T47D (cell line): ENCODE measurements at places on chromosomes 6 and 20.

GRCh38 chr6:10386220-10386619, 28.7 kb downstream of the TFAP2A start:
- no peak for DNase-seq

- no peak for DNase-seq
Observed at GRCh38 chr6:16223362-16223761, 15.0 kb upstream of the GMPR start.

DNA sequence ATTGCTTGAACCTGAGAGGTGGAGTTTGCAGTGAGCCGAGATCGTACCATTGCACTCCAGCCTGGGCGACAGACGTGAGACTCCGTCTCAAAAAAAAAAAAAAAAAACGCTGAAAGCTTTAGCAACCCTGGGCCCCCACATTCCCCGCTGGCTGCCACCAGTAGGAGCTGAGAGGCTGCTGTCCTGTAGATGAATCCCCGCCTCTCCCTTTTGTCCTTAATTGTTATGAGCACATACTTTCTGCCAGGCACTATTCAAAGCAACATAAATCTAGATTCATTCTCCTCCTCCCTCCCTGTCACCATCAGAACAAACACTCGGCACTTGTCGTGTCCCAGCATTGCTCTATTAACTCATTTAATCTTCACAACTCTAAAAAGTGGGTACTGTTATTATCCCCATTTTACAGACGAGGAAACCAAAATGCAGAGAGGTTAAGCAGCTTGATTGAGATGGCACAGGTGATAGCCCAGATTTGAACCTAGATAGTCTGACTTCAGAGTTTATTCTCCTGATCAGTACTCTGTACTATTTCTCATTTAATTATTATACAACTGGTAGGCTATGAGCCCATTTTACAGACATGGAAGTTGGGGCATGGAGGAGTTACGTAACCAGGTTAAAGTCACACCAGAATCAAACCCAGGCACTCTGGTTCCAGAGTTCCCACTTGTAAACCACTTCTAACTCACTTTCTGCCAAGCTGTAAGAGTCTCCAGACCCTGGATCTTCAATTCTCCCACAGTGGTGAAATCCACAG, 97.4 kb downstream of the EYA2 start:
- DNase-seq: no peak

DNA sequence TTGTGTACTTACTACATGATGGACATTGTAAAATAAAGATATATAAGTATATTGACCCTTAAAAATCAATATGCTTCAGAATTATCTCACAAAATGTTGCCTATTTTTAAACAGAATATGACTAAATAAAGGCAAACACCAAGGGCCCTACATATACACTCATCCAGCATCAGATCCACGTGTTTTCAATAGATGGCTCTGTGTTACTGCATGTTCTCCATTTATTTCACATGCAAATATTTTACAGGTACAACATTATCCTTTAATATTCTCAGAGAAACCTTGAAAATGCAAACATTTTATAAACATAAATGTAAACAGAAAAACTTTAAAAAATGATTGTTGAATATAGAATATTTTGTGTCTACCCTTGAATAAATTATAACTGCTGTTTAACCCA, 2.9 kb upstream of the KHDRBS2 start:
- DNase-seq: no peak

- no peak for DNase-seq
Observed at GRCh38 chr6:70394518-70395300, 18.6 kb upstream of the FAM135A start.

DNA sequence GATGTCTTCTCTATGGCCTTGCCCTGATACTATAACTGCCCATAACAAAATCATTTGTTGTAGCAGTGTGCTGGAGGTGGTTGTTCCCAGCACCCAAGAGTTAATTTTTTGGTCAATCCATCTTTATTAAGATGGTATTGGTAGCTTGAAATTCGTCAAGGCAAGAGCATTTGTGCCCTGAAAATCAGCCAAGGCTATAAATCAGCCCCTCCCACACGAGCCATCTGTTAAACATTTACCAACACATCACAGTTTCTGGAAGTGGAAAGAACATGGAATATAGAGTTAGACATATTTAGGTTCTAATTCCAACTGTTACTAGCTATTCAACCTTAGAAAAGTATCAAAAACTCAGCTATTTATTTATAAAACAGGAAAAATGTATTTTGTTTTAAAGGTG, 888.4 kb upstream of the GJE1 start:
- DNase-seq: no peak

- peak; percentile 56 for DNase-seq
Observed at GRCh38 chr6:114747995-114748625, 405.3 kb upstream of the HS3ST5 start.

DNA sequence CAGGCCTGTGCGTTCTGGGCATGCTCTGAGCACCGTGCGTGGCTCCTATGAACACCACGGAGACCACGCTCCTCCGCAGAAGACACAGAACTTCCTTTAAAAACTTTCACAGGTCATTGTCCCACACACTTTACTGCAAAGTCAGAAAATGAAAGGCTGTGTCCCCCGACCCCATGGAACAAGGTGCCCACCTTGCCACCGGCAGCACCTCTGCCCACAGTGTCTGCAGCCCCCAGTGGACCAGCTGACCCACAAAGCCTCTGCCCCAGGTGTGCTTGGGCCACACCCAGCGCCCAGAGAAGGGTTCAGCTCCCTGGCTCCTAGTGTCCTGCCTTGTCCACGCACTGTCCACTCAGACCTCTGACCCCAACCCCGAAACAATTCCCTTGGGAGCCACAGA, 8.7 kb downstream of the TAF4 start:
- no peak for DNase-seq

DNA sequence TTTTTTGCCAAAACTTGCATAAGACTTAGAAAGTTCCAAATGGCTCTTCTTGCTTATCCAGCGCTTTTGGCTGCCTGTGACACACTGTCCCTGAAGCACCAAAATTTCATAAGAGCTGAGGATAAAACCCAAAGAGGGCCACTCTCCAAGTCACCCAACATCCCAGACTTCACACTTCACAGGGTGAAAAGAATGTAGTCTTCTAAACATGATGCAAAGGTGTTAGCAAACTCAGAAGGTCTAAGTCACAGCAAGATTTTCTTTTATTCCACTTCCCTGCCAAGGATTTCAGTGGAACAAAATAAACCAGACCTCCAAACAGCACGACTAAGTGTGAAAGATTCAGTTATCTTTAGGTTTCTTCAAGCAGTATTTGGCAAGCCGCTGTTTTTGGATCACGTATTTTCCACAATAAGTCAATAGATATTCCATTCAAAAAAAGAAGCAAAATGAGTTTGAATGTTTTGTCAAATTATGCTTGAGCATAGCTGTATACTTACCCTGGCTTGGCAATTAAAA, 44.6 kb upstream of the CD93 start:
- DNase-seq: no peak

GRCh38 chr6:170286246-170286933, 4.5 kb downstream of the DLL1 start:
- no peak for DNase-seq

- DNase-seq: no peak
Observed at GRCh38 chr20:60630609-60631008, 621.5 kb upstream of the CDH4 start.
